ENCODE measurements at places on chromosomes 16 and 17.

DNA sequence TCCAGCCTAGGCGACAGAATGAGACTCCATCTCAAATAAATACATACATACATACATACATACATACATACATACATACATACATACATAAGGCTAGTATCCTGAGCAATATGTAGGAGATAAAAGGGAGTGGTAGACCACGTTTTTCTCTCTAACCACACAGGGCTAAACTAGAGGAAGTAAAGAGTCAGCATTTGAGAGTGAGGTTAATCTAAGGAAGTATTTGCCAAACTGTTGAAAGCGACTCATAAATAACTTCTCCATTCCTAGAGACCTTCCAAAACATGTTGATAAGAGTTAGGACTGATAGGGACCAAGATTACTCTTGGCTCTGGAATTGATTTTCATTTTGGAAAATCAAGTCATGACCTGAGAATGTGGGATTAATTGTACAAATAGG is 68.9 kb downstream of the NEUROD2 start:
- no peak for DNase-seq

DNA sequence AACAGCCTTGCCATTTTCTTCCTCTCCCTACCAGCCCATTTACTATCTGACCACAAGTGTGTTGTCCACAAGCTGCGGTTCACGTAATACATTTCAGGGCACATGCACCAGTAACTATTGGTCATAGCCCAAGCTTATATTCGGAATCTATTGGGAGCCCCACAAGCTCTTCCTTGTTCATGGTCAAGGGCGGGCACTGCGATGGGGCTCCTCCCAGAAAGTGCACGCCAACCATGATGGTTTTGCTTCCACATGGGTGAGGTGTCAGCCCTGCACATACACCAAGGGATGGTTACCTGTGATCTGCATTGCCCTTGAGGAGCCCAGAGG is 12.1 kb downstream of the THRA start:
- DNase-seq = no peak

GRCh38 chr16:66091471-66091891 is 275.0 kb upstream of the CDH5 start:
- DNase-seq = no peak

GRCh38 chr17:27072885-27073284 is 221.0 kb upstream of the WSB1 start:
- DNase-seq = no peak
